Neural progenitor cell (in vitro differentiated cells): ENCODE measurements at places on chromosomes 4 and X.

DNA sequence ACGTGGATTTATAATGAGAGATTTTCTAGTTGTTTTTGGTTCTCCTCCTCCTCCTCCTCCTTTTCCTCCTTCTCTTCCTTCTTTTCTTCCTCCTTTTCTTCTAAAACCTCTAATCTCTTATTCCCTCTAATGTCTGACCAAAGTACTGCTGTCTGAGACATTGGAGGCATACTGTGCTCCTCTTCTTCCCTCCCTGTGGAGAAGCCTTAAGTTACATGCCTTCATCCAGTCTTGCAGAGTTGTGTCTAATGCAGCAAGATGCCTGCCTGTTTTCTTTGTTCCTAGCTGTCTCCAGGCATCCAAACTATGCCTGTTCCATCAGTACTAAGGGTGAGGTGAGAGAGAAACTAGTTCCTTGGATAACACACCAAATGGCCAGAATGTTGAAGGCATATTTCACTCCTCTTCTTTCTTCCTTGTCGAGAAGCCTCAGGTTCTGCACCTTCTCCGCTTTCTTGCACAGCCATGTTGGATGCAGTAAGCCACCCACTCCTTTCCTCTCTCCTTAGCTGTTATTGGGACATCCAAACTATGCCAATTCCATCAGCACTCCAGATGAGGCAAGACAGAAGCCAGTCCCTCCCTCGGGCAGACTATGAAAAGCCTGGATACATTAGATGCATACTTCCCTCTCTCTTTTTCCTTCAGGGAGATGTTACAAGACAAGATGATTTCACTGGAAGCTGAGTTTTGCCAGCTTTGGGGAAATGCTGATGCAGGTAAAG, 285.7 kb upstream of the TRAM1L1 start:
- DNase-seq: no peak

GRCh38 chr4:186445040-186445439, 110.3 kb downstream of the MTNR1A start:
- DNase-seq: no peak

- DNase-seq: no peak
Measured at GRCh38 chr4:184848510-184848909, 22.7 kb upstream of the ACSL1 start.

DNA sequence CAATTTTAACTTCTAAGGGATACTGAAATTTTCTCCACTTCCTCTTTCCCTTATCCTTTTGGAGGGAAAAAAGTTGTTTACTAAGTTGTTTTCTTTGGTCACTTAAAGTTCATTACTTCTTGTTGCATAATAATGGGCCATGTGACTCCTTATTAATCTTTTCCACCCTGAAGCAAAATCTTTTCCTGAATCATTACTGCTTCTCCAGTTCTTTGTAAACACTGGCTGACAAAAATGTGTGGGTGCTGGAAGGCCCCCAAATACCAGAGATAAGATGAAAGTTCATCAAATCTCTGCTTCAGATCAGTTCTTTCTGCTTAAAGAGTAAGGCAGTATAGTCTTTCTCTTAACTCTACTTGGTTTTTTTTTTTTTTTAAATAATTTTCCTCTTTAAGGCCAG, 108.9 kb upstream of the NHS start:
- DNase-seq: no peak

GRCh38 chr4:165971933-165972332, 98.9 kb downstream of the TLL1 start:
- no peak for DNase-seq
